CD8-positive, alpha-beta T cell (primary cell): ENCODE measurements at places on chromosomes 12 and 14.

- DNase-seq: no peak
Observed at GRCh38 chr12:122884860-122885259, 11.1 kb downstream of the VPS37B start.

DNA sequence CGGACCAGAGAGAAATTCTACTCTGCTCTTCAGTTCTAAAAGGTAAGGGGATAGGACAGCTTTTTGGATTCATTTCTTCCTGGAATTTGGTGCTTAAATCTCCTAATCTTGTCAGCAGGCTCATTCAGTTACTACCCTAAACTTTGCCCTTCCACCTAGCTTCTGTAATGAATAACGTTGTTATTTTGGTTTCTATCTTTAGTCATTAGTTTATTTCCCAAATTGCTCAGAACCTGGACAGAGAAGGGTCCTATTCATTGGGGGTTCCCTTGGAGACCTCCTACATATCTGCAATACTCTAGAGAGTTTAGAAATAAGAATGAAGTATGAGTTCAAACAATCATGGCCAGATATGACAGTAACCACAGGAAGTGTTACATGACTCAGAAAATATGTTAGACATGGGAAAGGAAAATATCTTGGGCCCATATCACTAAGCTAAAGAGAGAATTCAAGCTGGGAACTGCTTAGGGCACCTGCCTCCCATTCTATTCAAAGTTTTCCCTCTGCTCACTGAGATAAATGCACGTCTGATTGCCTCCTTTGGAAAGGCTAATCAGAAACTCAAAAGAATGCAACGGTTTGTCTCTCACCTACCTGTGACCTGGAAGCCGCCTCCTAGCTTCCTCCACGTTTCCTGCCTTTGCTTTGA lies 87.9 kb downstream of the GAS2L3 start:
- no peak for DNase-seq

DNA sequence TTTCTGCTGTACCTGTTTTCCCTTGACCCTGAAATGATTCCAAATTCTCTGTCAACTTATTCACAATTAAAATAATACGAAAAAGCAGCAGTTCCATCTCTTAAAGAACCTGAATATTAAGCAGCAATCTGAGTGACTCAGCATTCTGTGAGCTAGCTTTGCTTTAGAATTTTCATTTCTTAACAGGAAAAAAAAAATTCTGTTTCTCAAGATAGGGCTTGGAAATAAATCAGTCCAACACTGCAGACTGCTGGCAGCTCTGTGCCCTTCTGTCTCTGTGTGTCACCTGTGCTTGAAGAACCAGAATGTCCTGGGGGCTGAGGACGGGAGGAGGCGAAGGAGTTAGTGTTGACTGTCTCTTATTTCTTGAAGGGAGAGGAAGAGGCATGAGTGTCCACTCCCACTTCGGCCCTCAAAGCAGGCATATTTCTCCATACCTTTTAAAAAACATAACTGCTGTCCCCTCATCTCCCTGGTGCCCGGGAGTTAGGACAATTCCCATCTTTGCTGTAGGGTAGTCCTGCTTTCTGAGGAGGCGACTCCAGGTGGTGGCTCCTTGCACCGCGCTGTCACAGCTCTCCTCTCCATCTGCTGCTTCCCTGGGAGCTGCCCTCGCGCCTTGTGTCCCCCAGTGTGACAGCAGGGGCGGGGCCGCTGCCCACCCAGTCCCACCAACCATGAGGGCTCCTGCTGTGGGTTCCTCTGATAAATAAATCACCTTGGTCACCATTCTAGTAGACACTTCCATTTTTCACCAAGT lies 203.1 kb downstream of the CALM1 start:
- no peak for DNase-seq

DNA sequence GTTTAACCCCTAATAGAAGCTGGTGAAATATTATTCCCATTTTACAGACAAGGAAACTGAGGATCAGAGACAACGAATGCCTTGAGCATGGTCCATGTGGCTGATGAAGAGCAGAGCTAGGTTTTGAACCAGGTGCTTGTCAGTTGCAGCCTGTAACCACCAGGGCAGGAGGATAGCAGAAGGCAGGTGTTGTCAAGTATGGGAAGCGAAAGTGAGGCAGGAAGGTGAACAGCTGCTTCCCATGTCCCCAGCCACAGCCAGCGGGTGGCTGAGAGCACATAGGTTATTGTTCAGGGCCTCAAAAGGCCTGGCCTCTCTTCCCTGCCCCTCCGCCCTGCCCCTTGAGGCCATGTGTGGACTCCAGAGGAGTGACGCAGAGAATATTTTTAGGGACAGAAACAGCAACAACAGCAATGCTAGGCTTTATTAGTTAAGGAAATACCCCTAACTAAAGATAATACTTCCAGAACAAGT lies 39.6 kb downstream of the IQSEC3 start:
- no peak for DNase-seq

- no peak for DNase-seq
Observed at GRCh38 chr14:93186466-93186865, 1.3 kb downstream of the LYSET start.

DNA sequence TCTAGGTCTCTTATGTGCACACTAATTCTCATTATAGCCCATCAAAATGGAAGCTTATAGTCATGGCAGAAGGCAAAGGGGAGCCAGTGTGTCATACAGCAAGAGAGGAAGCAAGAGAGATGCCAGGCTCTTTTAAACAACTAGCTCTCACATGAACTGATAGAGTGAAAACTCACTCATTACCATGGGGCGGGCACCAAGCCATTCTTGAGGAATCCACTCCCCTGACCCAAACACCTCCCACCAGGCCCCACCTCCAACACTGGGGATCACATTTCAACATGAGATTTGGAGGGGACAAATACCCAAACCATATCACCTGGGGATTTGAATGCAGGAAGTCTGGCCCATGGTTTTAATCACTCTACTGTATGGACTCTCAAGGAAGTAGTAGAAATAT lies 36.9 kb upstream of the CRACR2A start:
- DNase-seq: no peak
